Hematopoietic multipotent progenitor cell treated with erythropoietin and hydrocortisone succinate and interleukin-3 and kit ligand, for 15 days (in vitro differentiated cells): ENCODE measurements at places on chromosomes 12 and 14.

DNA sequence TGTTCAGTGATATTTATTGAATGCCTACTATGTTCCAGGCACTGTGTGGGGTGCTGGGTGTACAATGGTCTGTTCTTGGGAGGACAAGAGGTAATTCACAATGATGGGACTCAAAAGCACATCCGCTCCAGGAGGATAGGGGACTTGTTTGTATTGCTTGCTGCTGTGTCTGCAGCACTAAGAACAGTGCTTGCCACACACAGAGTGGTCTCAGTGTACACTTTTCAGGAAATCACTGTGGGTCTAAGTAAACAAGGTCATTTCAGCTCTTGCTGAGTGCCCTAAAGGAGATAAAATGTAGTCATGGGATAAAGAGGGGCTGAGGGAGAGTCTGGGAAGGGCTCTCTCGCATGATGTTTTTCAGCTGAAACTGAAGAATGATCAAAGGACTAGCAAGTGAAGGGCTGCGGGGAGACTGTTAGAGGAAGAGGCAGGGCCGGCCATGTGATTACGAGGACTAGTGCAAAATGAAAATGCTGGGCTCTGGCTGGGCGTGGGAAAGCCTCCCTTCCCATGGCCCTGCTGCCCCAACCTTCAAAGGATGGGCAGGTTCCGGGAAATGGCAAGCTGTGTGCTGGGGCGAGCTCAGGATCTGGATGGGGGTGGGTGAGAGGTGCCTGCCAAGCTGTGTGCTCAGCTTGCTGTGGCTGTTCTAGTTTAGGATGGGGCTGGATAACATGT lies 39.1 kb downstream of the ADCK1 start:
- no peak for DNase-seq

DNA sequence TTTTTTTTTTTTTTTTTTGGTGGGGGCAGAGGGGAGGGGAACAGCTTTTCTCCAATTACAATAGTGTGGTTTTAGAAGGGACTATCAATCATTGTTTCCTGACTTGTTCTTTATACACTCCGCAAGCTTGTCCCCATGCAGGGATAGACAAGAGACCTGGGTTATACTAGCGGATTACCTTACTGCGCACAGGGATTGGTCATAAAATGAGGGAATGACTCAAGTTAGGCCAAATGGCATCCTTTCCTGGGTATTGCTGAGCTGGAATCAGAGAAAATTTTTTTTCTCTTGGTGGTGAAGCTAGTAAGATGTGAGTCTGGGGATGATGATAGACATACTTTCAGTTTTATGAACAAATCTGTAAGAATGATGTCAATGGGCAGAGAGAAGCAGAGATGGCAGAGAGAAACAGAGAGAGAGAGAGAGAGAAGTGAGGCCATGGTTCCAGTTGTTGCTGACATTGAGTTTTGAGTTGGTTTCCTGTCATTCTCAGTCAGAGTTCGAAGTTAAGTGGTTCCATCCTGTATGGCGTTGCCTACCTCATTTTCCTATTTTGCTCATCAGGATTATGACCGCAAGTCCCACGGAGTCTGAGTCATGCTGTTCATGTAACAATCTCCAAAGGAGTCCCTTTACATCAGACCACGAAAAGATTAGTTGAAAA lies 59.1 kb upstream of the OTOGL start:
- DNase-seq, result no peak

DNA sequence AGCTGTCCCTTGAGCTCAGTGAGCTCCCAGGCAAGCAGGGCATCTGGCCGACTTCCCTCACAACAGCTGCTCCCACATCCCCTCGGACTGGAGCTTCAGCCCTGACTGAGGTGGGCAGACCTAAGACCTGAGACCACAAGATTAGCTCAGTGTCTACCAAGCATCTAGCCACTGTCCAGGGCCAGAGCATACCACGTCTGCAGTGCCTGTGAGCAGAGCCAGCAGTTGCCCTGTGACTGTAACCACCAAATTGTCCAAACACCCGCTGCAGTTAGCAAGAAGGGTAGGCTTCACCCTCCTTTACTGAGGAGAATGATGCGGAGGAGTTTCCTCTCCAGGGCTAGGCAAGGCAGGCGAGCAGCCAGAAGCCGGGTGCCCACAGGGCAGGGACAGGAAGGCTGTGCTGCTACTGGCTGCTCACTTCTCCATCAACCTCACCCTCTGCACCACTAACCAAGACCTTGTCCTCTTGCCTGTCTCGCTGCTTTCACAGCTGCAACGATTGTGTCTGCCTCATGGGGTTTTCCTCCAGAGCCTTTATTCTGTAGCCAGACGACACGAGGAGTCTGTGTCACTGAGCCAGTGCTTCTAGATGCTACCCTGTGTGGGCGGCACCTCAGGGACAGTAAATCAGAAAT lies 53.9 kb downstream of the ANAPC7 start:
- no peak for DNase-seq

GRCh38 chr12:14418451-14418890 lies 53.0 kb downstream of the ATF7IP start:
- no peak for DNase-seq

DNA sequence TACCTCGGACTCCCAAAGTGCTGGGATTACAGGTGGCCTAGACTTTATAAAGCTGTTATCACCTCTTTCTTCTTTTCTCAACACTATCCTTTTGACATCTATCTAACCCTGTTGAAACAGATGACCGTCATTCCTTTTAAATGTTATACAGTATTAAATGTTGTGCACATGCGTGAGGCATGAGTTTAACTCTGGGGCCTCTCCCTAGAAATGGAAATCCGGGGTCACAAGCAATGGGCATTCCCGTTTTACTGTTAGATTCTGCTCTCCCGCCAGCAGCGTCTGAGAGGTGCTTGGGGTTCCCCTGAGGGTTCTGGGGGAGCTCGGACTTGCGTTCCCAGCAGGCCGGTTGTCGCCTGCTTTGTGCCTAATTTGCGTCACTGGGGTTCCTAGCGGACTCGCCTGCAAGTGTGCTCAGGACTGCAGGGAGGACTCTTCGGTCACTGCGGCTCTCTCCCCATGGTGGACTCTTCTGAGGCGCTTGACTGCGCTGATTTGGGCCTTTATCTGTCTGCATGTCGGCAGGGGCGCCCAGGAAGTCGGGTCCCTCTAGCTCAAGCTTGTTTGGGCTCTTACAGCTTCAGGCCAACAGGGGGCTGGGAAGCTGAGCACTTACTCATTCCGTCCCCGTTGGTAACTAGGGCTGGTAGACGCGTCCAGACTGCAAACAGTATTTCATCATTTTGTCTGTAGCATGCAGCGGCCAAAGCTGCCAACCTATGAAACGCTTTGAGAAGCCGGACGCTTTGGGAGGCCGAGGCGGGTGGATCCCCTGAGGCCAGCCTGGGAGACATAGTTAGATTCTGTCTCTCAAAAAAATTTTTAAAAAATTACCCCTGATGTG lies 1.2 kb upstream of the RAN start:
- peak; percentile 77 for DNase-seq

- DNase-seq, result no peak
These were observed 396.5 kb downstream of the FOXG1 start for GRCh38 chr14:29163109-29163508.

- DNase-seq, result no peak
These were observed 621.0 kb downstream of the CCER1 start for GRCh38 chr12:90333939-90334338.

DNA sequence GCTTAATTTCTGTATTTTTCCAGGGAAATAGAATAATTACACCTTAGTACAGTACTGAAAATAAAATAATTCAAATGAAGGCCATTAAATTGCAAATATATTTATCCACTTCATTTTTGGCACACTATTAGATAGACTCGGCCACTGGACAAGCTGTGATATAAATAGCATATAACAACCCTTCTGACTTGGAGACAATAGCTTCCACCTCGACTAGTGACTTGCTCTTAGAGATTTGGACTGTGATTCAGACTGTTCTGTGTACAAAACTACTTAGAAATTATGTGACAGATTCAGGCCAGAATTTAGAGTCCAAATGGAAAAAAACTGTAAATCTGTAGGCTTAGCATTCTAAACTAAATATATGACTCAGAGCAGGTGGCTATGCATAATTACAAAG lies 949.9 kb downstream of the LRFN5 start:
- no peak for DNase-seq

- no peak for DNase-seq
These were observed 1.9 kb downstream of the CCDC184 start for GRCh38 chr12:48185181-48185919.

DNA sequence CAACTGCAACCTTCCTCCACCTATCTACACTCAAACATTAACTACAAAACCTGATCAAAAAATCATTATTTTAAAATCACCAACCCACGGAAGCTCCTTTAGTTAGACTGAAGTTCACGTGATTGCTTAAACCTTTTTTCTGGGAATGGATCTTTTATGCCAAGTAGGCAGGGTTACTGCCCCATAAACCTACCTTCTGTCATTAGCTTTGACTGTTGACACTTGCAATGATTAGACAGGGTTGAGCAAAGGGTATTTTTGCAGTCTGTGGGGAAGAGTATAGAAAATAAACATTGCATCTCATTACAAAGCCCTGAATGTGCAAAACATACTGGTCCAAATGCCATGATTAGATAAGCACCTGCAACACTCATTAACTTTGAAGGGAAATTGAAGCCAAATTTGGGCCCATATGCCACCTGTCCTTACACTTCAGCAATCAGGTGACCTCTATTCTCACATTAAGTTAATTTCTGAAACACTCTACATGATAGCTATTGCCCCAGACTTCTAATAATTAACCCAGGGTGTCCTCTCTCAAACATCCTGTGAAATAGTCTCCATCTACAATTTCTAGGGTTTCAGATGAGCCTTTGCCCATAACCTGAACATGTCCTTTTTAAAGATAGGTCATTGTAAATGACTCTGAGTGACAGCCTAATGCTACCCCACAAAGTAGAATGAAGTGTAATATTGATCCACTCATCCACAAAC lies 156.0 kb upstream of the PLEKHG7 start:
- no peak for DNase-seq

DNA sequence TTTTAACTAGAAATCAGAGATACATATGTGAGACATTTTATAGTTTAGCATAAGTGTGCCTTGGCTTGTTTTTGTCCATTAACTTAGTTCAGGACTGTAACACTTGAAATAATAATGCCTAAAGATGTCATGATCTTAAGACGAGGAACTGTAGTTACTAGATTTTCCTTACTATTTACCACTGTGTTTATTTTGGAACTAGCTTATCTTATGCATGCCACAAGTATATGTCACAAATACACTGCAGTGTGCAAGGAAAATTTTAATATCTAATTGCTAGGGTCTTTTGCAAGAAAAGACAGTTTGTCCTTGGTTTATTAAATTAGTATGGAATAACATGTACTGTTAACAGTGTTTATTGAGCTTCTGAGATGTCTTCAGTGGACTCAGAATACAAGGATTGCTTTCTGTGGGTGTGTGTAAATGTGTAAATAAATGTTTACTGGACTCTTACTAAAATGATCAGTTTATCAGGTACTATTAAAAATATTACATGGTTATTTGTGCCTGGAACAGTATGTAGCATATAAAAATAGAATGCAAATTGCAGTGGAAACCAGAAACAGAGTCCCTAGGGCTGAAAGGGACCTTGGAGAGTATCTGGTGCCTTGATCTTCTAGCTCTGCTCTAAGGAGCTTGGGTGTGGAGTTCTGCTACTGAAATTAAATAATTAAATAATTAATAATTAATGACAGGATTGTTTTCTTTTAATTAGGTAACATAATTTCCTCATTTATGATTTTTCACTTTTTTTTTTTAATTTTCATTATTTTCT lies 58.1 kb downstream of the FGD4 start:
- DNase-seq, result no peak

DNA sequence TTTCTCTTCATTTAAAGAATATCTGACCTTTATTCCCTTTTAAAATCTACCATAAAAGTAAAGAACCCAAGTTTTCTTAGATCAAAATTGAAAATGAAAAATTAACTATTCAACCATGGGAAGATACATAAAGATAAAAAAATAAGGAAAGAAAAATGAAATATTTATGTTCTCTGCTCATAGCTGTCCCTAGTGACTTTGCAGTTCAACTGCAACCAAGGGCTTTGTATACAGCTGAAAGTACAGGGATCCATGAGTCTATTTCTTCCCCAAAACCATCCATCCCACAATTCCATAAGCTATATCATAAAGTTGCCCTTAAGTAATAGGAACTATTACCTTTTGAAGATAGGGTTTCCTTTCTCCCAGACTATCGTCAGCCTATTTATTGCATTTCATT lies 113.1 kb downstream of the ITPR2 start:
- no peak for DNase-seq

DNA sequence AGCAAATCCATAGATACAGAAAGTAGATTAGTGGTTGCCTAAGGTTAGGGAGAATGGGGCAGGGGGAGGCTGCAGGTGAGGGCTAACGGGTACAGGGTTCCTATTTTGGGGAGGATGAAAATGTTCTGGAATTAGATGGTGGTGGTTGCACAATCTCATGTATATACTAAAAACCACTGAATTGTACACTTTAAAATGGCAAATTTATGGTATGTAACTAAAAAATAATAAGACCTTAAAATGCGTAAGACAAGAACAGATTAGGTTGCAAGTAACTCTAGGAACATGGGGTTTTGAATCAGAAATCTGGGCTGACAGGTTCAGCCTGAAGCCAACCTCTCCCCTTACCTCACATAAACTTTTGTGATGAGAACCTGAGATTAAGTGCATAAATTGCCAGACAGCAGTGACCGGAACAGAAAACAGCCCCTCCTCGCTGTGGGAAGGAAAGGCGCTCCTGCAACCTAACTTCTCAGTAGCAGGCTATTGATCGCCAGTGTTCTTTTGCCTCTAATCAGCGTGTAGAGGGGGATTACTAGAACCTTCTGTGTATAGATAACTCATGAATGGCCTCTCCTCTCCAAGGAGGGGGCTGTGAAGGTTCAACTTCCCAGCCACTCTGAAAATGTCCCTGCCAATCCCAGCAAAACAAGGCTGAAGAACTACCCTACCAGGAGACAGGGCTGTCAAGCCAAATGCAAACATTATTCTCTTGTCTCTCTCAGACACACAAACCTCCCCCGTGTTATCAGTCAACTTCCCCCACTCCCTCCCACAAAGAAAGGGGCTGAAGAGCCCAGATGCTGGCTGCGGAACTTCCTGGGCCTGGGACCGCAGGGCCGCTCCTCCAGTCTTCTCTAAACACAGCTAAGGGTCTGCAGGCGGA lies 1.9 kb downstream of the SSH1 start:
- no peak for DNase-seq

GRCh38 chr14:41986083-41986645 lies 379.5 kb downstream of the LRFN5 start:
- no peak for DNase-seq

DNA sequence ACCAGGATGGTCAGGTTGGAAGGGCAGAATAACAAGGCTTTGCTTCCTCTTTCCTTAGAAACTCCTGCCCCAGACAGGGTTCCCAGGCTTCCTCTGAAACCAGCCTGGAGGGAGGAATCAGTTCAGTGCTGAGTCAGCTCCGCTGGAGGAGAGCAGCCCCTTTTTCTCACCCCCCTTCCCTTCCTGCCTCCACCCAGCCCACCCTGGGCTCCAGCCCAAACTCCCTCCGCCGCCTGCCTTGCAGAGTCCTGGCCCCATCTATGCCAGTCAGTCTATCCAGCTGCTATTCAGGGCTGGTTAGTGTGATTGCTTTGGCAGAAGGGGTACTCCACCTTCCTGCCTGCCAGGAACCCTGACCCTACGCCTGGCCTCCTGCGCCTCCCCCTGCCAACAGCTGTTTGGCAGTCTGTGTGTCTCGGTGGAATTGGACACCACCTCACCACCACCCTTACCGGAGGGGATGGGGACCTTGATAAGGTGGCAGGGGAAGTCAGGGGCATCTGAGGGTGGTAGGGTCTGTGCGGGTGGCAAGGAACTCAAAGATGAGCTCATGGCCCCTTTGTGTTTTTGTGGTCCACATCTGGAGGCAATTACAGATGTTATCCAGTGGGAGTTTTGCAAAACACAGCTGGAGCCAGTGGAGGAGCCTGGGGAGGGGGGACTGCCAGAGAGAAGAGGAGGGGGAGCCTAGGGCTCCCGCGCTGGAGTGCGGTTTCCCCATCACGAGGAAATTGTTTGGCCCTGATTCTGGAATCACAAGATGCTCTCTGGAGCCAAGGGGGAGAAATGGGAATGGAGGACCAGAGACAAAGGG lies 12.2 kb downstream of the MMP14 start:
- DNase-seq, result no peak
